ENCODE measurements at places on chromosomes 7 and 10.
A peak's percentile ranks its signal among the peaks of the same experiment; 100 is the strongest.

DNA sequence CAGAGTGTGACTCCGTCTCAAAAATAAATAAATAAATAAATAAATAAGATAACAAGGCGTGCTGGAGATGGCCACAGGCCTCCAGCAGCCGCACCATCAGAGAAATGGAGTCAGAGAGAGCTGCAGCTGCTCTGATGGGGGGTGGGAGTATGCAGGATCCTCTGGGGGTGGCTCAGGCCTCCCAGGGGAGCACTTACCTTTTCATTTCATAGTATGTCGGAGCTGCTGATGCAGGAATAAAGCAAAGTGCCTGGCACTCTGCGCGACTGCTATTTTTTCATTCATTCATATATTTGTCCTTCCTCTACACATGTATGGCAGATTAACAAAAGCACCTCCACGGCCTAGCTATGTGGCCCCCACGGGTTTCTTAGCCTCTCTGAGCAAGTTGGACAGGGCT, 175.9 kb downstream of the CUX1 start:
- no peak for DNase-seq

GRCh38 chr10:88810196-88810961, 7.8 kb downstream of the LIPM start:
- peak; percentile 39 for DNase-seq

DNA sequence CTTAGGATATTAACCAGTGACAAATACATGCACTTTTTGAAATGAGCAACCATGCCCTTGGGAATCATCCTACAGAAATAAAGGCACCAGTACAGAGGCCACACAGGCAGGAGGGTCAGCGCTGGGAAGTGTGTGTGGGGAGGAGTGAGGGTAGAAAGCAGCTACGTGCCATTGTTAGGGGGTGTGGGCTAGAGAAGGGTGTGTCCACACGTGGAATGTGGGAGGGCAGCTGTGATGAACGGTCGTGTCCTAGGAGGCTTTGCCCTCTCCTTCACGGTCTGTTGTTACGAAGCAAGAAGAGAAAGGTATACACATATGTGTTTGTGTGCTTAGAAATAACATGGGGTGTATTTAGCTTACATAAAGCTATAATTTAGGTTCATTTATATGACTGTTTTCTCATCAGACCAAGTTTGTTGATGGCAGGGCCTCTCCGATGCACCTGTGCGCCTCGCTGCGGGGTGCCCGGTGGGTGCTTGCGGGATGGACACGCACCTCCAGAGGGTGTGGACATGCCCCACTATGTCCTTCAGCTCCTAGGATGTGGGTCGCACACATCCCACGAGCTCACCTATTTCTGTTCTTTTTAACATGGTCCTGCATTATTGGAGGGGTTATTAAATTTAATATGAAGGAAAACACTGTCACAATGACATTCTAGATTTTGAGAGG, 16.9 kb upstream of the GET4 start:
- DNase-seq, result no peak

DNA sequence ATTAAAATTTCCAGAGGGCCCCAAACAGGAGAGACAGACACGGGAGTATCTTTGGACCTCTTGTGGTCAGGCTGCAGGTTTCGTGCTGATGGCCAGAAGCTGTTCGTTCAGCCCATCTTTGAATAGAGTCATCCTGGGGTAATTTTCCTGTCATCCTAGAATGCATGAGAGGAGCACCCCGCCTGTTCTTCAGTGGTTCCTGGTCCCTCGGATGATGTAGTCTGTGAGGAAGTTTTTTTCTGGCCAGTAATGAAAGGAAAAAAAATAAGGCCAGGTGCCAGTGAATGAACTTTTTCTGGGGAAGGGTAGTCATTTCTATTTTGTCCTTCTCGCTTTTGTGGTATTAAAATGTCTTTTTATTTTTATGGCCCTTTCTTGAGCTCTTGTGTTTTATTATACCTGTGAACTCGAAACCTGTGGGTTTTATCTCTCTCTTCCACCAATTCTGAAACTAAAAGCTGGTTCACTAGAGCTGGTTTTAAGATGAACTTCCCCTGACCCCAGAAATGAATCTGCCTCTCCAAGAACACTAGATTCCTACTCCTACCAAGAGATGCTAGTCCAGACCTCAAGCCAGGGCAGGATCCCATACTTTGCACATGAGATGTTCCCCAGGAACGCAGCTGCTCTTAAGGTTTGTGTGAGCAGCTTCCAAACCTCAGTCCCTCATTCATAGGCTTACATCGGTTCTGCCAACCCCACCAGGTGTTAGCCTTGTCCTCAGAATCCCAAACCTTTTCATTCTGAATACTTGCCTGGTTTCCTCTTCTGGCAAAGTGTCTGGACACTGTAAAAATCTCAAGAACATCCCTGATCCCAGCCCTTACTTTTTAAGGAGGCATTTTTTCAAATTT, 15.4 kb upstream of the MEST start:
- DNase-seq, result no peak

DNA sequence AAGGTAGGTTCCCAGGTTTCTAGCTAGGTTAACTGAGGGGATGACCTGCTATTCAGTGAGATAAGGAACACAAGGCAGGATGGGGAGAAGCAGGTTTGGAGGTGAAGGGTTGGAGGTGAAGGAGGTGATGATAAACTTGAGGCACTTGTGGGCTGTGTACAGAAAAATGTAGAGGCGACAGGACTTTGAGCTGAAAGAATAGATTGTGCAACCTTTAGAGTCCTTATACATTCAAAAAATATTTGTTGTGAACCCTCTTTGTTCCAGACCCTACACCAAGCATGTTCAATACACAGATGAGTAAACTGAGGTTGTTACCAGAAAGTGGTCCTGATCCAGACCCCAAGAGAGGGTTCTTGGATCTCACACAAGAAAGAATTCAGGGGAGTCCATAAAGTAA, 45.4 kb upstream of the LRGUK start:
- no peak for DNase-seq

- no peak for DNase-seq
Observed at GRCh38 chr7:11193888-11194287, 220.2 kb downstream of the PHF14 start.

DNA sequence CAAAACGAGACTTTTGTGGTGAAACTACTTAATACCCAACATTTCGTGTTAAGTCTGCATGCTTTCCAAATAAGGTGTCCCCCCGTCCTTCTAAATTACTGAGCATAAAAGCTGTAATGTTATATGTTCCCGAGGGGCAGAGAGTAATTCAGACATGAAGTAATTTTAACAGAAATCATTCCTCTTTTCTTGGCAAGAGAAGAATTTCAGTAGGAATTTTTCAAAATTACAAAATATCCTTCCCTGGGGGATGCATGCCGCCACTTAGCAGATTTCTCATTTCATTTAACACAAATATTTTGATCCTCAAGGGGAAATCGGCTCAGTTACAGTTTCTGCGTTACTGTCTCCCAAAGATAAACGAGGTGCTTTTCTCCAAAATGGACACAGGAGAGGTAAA, 213.2 kb upstream of the RHOBTB1 start:
- DNase-seq, result no peak

- no peak for DNase-seq
Observed at GRCh38 chr10:48931188-48931587, 8.5 kb downstream of the LRRC18 start.

GRCh38 chr7:92425311-92425947, 21.9 kb upstream of the GATAD1 start:
- DNase-seq, result no peak

- no peak for DNase-seq
Observed at GRCh38 chr7:139648941-139649425, 125.5 kb downstream of the CLEC2L start.

GRCh38 chr10:93596539-93596938, 4.5 kb downstream of the RBP4 start:
- DNase-seq, result no peak

GRCh38 chr10:3495281-3495680, 289.7 kb downstream of the KLF6 start:
- DNase-seq, result no peak

DNA sequence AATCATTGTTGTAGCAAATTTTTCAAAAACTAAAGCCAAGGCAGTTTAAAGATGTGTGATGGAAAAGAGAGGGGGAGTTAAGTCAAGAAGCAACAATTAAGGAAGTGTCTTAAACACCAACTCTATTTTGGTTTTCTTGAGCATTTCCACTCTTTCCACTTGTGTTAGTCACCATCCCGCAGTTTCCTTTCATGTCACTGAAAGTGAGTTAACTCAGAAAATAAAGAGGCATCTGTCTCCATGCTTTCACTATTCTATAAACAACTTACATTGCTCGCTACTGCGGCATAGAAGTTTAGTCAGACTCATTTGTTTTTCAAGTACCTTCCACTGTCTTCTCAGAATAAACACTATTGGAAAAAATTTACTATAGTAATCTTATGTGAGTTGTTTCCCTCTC, 284.9 kb upstream of the SEMA3D start:
- peak; percentile 52 for DNase-seq

GRCh38 chr10:73218431-73219191, 28.4 kb downstream of the DNAJC9 start:
- no peak for DNase-seq

DNA sequence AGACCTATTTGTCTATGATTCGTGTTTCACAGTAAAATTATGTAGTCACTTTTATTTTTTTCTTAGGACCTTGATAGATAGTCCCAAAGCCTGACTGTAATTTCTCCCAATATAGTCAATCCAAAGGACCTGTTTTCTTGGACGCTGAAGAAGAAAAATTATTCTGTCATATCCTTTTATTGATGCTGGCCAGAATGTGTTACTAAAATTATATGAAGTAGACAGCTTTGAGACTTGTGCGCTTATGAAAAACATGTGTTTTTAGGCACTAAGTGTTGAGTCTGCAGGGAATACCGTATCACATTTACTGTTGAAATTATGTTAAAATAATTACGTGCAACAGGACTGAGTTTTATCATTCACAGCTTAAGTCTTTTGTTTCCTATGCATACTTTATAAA, 17.9 kb downstream of the TES start:
- DNase-seq, result no peak

GRCh38 chr7:41786944-41787343, 84.1 kb upstream of the INHBA start:
- DNase-seq, result no peak
